ENCODE measurements at places on chromosomes 12 and 14.

GRCh38 chr14:89237921-89238529 lies 179.0 kb downstream of the FOXN3 start:
- DNase-seq: no peak

DNA sequence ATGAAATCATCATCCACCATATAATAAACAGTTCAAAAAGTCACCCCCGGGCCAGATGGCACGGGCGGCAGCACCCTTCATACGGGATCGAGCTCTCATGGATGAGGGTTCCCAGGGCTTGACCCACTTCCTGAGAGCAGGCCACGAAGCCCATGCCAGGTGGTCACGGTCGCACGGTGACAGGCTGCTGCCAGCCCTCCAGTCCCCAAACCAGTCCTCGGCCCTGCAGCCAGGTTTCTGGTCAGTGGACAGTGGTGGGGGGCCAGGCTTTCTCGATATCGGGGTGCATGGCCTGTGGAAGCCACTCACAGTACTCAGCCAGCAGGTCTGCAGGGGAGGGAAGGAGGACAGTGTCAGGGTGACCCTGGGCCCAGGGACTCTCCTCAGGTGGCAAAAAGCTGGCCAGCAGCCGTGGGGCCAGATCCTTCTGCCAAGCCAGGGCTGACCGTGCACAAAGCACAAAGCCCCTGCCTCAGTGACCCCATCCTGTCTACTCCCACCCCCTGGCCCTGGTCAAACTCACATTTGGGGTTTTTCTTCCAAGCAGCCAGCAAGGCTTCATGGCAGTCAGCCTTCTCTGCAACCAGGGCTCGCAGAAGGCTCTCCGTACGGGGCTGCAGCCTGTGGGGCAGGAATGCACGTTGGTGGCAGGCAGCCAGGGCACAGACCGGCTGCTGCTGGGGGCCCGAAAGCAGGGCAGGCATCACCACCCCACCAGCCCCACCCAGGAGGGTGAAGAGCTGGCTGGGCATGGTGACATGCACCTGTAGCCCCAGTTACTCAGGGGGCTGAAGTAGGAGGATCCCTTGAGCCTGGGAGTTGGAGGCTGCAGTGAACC lies 33.3 kb upstream of the UBC start:
- DNase-seq: no peak

DNA sequence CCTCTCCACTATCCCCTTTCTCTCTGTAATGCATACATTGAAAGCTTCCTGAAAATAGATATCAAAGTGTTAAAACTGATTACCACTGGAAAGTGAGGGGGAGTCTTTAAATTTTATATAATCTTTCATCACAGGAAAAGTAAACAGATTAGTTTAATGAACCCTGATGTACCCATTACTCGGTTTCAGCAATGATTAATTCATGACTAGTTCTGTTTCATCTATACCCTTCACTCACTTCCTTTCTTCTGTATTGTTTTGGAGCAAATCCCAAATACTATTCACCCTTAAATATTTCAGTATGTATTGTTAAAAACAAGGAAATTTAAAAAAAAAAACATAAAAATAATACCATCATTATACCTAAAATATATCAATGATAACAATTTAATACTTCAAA lies 67.3 kb upstream of the TMCC3 start:
- DNase-seq: no peak

GRCh38 chr12:124661341-124661740 lies 93.9 kb upstream of the NCOR2 start:
- no peak for DNase-seq

DNA sequence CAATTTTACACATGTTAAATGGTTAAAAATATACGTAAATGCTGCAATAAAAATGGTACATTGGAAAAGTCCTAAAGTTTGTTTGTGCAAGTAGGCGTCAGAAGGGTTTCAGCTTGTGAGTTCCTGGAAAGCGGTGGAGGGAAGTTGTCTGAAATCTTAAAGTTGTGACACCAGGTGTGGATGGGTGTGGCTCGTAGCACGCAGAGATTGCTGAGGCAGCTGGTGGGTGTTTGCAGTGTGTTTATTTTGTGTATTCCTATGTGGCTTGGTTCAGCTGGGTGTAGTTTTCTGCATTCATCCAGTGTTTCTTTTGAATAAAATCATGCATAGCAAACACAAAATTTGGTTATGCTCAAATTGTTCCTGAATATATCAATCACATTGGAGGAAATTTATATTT lies 136.8 kb upstream of the TBX3 start:
- DNase-seq: no peak

- DNase-seq: no peak
Observed at GRCh38 chr14:94175011-94175745, 1.1 kb downstream of the PPP4R4 start.

- DNase-seq: no peak
Observed at GRCh38 chr12:92396647-92397252, 251.1 kb upstream of the BTG1 start.

DNA sequence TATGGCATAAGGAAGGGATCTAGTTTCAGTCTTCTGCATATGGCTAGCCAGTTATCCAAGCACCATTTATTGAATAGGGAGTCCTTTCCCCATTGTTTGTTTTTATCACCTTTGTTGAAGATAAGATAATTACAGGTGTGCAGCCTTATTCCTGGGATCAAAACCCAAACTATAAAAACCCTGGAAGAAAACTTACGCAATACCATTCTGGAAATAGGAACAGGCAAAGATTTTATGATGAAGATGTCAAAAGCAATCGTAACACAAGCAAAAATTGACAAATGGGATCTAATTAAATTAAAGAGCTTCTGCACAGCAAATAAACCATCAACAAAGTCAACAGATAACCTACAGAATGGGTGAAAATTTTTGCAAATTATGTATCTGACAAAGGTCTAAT lies 128.5 kb upstream of the DCN start:
- no peak for DNase-seq

GRCh38 chr12:68984796-68985573 lies 52.0 kb upstream of the CPM start:
- no peak for DNase-seq

DNA sequence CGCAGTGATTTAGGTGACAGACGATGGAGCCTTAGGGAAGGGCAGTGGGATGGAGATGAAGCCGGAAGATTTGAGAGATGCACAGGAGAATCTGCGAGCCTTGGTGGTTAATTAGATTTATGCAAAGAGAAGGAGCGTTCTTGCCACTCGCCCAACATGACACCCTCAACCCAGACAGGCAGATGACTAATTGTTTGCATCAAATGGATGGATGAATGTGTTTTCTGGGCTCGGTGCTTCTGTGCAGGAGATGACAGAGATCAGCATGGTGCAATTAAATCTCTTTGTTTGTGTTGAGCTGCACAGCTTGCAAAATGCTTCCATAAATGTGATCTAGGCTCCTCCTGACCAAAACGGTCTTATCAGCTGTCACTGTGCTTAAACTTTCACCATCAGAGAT lies 202.3 kb upstream of the PRMT8 start:
- DNase-seq: no peak

DNA sequence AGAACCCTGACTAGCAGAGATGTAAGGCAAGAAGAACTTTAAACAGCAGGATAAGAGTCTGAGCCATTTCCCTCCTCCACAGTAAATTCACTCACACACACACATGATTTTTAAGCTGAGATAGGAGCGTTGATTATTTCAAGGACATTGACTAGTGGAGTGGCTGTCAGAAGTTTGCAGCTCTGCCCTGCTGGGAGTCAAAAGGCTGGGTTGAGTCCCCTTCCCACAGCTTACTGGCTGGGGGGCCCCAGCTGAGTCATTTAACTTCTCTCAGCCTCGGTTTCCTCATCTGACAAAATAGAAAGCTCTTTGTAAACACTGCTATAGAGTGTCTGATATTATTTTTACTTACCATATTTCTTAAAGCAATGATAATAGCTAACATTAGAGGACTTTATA lies 28.3 kb downstream of the VCPKMT start:
- no peak for DNase-seq

GRCh38 chr14:71231521-71232393 lies 324.5 kb downstream of the PCNX1 start:
- no peak for DNase-seq

DNA sequence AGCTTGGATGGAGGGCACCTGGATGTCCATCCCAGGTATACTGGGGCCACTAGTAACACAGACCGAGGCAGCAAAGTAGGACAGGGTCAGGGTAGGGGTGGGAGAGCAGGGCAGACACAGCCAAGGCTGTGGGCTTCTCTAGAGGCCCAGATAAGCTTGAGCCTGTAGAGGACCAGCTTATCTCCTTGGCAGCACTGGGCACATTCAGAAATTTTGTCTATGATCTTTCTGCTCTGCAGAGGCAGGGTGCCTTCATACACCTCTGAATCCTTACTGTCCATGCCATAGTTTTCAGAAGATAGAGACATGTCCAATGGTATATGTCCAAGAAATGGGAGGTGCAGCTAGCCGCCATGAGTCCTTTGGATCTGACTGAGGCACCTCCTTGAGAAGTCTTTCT lies 26.4 kb upstream of the USP15 start:
- DNase-seq: no peak

DNA sequence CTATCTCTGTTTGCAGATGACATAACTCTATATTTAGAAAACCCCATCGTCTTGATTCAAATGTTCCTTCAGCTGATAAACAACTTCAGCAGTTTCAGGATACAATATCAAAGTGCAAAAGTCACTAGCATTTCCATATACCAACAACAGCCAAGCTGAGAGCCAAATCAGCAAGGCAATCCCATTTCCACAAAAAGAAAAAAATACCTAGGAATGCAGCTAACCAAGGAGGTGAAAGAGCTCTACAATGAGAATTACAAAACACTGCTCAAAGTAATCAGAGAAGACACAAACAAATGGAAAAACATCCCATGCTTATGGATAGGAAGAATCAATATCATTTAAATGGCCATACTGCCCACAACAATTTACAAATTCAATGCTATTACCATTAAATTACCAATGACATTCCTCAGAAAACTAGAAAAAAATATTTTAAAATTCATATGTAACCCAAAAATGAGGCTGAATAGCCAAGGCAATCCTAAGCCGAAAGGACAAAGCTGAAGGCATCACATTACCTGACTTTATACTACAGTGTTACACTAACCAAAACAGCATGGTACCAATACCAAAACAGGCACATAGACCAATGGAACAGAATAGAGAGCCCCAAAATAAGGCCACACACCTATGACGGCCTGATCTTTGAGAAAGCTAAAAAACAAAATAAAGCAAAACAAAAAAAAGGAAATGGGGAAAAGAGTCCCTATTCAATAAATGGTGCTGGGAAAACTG lies 901.7 kb downstream of the LRFN5 start:
- no peak for DNase-seq

DNA sequence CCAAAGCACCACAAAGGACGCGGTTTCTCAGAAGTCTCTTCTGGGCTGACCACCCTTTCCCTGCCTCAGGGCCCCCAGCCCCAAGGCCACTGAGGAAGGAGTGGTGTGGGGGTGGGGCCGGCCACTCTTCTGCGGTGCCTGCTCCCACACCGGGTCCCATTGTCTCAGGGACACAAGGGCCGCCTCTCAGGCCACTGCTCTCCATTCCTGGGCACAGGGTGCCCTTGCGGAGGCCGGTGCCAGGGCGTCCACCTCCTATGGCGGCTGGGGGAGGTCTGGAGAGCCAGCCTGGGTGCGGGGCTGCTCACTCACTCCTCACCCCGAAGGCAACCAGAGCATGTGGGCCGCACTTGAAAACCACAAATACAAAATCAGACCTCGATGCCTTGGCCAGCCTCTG lies 44.1 kb downstream of the PRIMA1 start:
- DNase-seq: no peak

DNA sequence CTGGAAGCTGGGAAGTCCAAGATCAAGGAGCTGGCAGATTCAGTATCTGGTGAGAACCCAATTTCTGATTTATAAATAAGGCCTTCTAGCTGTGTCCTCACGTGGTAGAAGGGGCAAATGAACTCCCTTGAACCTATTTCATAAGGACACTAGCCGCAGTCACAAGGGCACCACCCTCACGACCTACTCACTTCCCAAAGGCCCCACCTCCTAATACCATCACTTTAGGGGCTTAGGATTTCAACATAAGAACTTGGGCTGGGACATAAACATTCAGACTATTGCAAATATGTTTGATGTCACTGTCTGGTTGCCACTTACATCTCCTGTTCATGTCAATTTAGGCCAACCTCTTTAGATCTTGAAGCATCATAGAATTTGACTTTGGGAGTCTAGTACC lies 10.8 kb upstream of the CNIH1 start:
- no peak for DNase-seq

DNA sequence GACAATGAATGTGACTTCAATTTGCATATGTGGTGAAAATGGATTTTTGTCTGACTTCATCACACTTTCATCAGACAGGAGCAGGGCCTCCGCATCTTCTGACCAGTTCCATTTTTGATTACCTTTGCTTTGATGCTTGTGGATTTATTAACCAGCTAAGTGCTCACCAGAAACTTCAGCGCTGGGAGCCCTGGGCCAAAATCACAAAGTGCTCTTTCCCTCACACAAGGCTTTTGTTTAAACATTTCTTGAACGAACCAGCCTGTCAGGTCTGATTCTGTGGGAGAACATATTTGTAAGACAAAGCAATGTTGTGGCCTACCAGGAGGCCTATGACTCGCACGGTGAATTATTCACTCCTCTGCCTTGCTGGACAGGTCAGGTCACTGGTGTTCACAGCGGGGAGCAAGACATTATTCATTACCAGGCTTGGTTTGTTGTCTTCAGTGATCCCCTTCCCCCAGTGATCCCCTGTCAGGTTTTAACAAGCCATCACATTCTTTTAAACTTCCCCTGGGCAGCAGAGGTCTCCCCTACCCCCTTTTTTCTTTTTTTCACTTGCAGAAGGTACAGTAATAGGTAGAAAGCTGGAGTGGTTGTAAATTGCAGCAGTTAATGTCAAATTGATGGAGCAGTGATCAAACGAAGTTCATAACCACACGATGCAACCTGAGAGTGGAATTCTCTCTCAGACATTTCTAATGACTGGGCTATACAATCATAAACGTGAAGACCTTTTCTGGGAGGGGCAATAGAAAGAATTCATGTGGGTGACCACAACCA lies 167.5 kb upstream of the PRICKLE1 start:
- DNase-seq: no peak

GRCh38 chr14:90658541-90658967 lies 157.7 kb downstream of the TTC7B start:
- no peak for DNase-seq

GRCh38 chr12:14249368-14249767 lies 116.1 kb upstream of the ATF7IP start:
- DNase-seq: no peak

- no peak for DNase-seq
Observed at GRCh38 chr12:32183650-32184049, 77.0 kb downstream of the BICD1 start.

GRCh38 chr14:61188978-61189808 lies 91.9 kb downstream of the TMEM30B start:
- DNase-seq: no peak

DNA sequence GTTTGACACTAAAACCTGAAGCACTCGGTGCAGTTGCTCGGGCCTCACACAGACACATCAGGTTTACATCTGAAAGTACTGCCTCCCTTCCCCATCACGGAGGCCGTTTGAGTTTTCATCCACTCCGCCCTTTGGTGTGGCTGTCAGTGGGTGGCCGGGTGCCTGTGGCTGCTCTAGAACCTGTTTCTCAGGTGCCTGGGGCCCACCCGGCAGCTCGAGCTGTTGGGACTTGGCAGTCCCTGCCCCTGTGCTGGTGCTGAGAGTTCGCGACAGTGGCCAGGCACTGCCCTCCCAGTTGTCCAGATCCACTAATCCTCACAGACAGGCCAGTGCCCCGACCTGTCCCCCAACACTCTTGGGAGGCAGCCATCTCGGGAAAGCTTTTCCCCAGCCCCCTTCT lies 22.4 kb downstream of the XRCC3 start:
- no peak for DNase-seq

All from NCI-H2081 treated with DMSO at 0.1 percent for 48 hours (cell line).